Hippocampal formation (tissue), 2 donors: ENCODE measurements at places on chromosomes 11 and 22.

- no peak for DNase-seq
These were observed 789.8 kb upstream of the API5 start for GRCh38 chr11:42521994-42522393.

DNA sequence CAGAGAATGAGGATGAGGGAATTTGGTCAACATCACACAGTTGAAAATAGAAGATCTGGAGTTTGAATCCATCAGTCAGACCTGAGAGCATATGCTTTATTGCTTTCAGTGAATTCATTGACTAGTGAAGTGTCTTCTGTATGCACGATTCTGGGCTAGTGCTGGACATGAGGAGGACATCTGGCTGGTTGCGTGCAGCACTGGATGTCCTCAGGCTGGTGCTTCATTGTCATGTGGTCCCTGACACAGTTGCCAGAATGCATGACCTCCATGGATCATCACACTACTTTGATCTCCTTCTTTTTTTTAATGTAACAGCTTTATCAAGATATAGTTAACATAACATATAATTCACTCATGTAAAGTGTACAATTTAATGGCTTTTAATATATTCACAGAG, 44.5 kb upstream of the MMP7 start:
- DNase-seq = no peak

DNA sequence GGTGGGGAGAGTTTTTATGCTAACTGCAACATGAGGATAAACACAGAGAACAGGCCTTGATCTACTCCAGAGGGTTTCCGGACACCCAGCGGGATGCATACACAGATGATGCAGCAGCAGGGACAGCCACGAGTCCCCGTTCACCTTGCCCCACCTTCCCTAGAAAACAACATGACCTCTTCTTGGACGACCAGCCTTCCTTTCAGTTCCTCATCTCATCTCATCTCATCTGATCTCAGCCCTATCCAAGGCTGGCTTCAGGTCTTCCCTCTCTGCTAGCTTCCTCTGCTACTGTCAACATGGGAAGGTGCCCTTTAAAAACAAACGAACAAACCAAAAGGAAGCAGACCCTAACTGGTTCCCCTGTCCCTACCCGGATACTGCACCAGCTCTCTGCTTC, 1356.2 kb downstream of the TBC1D22A start:
- no peak for DNase-seq

GRCh38 chr11:69002570-69003231, 10.3 kb downstream of the MRGPRF start:
- DNase-seq = no peak

GRCh38 chr22:43995798-43996169, 28.3 kb upstream of the PARVB start:
- DNase-seq = no peak

DNA sequence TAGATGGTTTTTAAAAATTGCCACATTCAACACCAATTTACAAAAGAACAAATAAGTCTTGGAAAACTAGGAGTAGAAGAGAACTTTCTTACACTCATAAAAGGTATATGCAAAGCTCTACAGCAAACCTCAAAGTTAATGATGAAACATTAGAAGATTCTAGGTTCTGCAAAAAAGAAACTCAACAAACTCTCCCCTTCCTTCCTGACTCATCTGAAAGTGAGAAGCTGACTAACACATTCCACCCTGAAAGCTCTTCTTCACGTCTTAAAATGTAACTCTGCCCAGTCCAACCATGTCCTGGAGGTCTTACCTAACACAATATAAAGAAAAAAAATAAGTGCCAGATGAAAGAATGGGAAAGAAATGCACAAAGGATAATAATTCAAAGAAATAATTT, 218.9 kb upstream of the ISX start:
- DNase-seq = no peak

GRCh38 chr11:126054882-126055281, 7.8 kb downstream of the CDON start:
- DNase-seq = no peak

DNA sequence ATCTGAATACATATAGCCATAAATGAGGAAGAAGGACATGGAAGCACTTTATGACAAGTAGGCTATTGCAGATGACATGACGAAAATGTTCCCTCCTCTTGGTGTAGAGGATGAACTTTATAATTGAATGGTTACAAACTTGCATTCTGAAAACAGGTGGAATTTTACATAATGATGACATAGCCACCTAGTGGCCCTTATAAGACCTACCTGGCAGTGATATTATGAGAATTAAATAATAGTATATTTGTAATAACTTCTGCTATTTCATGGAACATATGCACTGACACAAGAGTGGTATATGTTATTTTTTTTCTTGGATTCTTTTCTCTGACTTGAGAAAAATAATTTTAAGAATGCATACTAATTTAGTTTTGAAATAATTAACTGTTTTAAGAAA, 22.9 kb downstream of the TRIM22 start:
- DNase-seq = no peak
